T-helper 22 cell (primary cell): ENCODE measurements at places on chromosomes 7 and 10.

GRCh38 chr10:31055573-31056251 lies 24.0 kb upstream of the ZNF438 start:
- DNase-seq, result no peak

GRCh38 chr10:72563327-72563932 lies 62.4 kb downstream of the MICU1 start:
- no peak for DNase-seq

GRCh38 chr7:139043823-139044812 lies 8.3 kb upstream of the ZC3HAV1L start:
- DNase-seq, result peak; percentile 70

DNA sequence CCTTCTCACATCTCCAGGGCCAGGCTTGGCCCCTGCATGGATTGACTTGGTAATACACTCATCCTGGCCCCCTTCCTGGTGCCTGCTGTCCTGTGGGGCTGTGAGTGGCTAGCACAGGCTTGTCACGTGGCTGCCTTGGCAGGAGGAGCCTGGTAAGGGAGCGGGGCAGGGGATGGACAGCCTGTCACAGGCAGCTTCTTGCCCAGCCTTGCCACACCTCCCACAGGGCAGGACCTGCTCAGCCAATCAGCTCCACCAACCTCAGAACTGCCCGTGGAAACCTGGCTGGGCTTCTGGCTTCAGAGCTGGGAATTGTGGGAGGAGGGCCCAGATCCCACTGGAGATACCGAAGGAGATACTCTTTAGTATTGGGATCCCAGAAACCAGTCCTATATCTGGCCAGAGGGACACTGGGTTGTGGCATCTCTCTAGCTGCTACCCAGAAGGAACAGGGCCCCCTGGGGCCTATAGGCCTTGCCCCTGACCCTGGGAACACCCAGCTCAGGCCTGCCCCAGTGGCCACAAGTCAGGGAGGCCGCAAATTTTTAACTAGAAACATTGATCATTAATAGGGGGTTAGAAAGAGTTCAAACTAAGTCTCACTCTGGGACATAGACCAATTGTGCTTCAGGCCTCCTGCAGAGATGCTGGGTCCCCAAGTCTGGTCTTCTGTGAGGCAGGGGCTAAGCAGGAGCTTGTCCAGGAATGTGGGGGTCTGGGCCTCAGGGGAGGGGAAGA lies at the start of gene HOGA1:
TSS of gene HOGA1 (plus strand) at position 330 of the 738 bp plus-strand sequence. CDS start at position 645, 315 bp downstream.
- DNase-seq, result no peak

DNA sequence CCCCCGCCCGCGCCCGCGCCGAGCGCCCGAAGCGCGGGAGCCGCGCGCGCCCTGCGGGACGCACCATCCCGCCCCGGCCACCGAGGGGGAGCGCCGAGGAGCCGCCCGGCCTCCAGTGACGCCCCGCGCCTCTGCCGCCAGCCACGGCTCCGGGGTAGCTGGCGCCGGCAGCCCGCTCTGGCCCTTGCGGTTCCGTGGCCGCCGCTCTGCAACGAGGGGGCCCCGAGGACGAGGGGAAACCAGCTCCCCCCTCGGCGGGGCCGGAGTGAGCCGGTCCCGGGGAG lies at the start of gene PAXIP1:
TSS of gene PAXIP1 (minus strand) at position 33 of the 284 bp plus-strand sequence. CDS start 195 bp downstream, outside the sequence.
- DNase-seq, result no peak
